ENCODE measurements at places on chromosomes 13 and 19.

- DNase-seq: no peak
Measured at GRCh38 chr13:107778094-107778493, 437.2 kb downstream of the LIG4 start.

GRCh38 chr19:48568345-48568886, 16.4 kb downstream of the SULT2B1 start:
- DNase-seq: peak; percentile 89

DNA sequence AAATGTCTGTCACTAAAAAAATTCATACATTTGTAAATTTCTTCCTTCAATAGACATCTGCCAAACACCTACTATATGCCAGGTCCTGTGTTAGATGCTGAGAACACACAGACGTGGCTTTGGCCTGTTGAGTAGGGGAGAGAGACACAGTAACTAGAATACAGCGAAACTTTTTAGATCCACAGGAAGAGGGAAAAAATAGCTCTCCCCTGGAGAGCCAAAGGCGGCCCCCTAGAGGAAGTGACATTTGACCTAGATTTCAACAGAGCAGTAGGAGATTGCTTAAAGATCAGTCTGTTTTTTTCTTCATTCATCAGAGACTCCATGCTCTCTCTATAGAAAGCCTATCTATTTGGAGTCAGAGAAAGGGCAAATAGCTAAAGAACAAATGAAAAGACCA, 11.3 kb downstream of the LCP1 start:
- DNase-seq: no peak

- no peak for DNase-seq
Measured at GRCh38 chr13:29619995-29620394, 24.5 kb upstream of the SLC7A1 start.

DNA sequence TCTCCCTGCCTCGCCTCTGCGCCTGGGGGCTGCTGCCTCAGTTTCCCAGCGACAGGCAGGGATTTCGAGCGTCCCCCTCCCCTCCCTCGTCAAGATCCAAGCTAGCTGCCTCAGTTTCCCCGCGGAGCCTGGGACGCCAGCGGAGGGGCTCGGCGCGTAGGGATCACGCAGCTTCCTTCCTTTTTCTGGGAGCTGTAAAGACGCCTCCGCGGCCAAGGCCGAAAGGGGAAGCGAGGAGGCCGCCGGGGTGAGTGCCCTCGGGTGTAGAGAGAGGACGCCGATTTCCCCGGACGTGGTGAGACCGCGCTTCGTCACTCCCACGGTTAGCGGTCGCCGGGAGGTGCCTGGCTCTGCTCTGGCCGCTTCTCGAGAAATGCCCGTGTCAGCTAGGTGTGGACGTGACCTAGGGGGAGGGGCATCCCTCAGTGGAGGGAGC, 722 bp upstream of the ICAM1 start:
- peak; percentile 79 for DNase-seq

GRCh38 chr19:39631178-39631577, 24.5 kb upstream of the LGALS16 start:
- no peak for DNase-seq

DNA sequence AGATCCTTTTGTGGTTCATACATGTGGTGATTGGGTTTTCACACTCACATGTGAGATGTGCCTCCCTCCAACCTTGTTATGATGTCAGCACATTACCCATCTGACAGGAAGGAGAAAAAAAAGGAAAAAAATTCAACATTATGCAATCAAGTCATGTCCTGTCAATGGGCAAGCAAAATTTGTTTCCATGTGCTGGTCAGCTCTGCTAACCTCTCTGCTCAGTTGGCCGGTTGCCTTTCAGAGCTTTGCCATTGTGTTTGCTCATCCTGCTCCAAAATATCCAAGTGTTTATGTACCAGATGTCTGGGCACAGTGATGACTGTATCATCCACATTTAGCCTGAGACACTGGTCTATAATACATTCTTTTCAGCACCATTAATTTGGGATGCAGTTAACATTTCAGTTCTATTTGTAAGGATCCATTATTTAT, 27.0 kb upstream of the METTL21C start:
- DNase-seq: no peak

DNA sequence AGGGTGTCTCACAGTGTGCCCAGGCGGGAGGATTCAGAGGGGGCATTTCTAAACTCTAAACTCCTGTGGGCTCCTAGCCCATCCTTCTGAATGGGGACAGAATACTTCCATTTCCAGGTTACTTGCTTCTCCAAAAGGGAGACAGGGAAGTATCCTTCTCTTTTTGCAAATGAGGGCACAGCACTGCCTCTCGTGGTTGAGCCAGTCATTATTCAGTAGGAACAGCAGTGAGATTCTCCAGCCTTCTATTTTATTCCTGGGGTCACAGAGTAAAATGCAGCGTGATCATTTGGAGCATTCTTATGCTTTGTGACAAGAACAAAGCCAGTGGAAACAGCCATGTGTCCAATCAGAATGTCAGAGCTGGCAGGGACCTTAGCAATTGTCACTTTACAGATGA, 15.7 kb upstream of the TSHZ3 start:
- DNase-seq: no peak

DNA sequence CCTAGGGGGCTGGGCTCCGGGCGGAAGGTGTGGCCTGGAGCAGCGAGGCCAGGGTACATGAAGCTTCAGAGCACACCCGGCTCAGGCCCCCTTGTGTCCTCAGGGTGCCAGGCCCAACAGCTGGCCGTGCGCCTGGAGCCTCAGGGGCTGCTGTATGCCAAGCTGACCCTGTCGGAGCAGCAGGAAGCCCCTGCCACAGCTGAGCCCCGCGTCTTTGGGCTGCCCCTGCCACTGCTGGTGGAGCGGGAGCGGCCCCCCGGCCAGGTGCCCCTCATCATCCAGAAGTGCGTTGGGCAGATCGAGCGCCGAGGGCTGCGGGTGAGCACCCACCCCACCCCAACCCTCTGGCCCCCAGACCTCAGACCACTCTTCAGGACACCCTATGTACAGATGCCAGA, 3.2 kb downstream of the SYDE1 start:
- DNase-seq: no peak

DNA sequence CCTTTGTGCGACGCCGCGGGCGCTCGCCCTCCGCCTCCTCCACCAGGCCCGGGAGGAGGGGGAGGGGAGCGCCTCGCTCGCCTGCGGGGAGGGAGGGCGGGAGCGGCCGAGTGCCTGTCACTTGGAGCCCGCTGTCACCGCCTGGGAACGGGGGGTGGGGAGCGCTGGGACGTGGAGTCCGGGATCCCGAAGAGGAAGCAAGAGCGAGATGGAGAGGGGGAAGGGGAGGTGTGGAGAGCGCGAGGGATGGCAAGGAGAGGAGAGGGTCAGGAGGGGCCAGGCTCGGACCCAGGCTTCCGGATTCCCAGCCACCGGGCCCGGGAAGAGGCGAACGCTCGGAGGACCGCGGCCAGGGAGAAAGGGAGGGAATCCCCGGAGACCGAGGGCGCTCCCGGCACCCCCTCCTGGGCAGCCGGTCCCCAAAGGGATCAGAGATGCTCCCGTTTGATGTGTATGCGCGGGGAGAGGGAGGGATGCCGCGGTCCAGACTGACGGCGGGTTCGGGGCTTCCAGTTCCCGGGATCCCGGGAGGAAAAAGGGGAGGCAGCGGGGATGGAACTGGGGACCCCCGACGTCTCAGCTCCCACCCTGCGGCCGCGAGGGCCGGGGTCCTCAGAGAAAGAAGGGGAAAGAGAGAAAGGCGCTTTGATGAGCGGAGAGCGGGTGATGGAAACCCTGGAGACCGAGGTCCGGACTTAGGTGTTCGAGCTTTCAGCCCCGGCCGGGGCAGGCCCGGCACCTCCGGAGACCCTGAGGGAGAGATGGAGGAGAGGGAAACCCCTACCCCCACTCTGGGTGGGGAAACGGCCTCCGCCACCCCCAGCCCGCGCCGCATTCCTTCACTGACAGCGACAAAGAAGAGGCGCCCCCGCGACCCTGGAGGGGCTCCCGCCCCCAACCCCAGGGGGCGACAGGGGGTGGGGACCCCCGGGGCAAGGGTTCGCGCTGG, 4.7 kb upstream of the DPF1 start:
- DNase-seq: no peak

DNA sequence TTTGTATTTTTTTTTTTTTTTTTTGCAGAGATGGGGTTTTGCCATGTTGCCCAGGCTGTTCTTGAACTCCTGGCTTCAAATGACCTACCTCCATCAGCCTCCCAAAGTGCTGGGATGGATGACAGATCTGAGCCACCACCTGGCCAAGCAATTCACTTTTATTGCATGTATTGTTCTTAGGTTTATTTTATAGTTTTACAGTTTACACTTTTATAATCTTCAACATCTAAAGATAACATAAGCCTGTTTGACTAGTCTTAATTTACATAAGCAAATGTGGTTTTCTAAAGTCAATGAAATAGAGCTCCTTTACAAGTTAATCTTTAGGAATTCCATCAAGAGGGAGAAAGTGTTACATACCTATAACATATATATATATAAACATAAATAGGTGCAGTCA, 9.5 kb upstream of the MPV17L2 start:
- DNase-seq: no peak

- no peak for DNase-seq
Measured at GRCh38 chr13:81670048-81670447, 1329.1 kb upstream of the SPRY2 start.

DNA sequence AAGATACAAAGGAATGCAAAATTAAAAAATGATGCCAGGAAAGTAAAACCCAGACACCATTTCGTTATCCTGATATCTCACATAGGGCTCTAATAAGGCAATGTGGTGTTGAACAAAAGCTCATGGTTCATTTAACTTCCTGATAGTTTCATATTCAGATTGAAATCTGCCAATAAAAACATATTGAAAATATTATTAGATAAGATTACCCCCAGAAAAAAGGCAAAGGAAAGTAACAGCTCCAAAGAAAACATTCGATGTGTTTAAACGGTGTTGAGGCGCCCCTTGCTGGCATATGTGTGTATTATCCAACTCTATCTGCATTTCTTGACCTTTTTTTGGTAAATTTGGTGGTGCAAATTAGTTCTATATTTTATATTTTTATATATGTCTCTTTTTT, 75.9 kb downstream of the ESD start:
- DNase-seq: peak; percentile 59

- no peak for DNase-seq
Measured at GRCh38 chr13:79392882-79393563, 13.0 kb downstream of the RBM26 start.

- DNase-seq: no peak
Measured at GRCh38 chr13:102580552-102581169, 16.1 kb upstream of the TPP2 start.

DNA sequence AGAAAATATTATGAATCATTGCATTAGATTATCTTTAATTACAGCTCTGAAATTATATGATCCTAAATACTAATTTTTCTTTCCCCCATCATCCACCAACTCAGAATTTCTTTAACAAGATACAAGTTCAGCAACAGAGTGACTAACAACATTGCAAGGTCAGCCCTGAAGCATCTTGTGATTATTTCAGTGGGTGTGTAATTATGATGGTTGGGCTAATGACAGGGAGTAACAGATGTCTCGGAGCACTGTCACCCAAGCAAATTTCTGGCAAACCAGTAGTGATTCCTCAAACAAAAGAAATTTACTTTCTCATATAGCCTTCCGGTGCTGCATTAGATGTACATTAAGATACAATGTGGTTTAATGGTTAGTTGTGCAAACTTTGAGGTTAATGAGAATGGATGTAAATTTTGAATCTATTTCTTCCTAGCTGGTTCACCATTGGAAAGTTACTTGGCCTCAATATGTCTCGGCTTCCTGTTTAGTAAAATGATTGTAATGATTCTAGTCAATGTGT, 238.9 kb downstream of the ITGBL1 start:
- DNase-seq: no peak

DNA sequence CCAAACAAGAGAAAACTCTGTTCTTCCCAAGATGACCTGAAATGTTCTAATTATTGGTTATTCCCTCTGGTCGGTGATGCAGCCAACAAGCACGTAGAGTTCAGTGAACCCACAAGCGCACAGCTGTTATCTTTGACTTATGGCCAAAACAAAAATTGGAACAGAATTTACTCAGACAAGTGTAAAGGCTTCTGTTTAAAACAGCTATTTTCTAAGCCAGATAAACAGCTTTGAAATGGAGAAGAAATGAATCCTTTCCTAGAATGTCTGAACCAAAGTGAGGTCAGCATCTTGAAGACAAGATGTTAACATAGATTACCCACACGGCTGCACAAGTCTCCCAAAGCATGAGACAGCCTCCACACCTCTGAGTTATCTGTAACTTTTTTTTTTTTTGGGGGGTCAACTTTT, 669.2 kb downstream of the DIAPH3 start:
- DNase-seq: peak; percentile 40

GRCh38 chr13:65971541-65971940, 1258.6 kb downstream of the PCDH9 start:
- no peak for DNase-seq
